ENCODE measurements at places on chromosomes 5 and 9.

DNA sequence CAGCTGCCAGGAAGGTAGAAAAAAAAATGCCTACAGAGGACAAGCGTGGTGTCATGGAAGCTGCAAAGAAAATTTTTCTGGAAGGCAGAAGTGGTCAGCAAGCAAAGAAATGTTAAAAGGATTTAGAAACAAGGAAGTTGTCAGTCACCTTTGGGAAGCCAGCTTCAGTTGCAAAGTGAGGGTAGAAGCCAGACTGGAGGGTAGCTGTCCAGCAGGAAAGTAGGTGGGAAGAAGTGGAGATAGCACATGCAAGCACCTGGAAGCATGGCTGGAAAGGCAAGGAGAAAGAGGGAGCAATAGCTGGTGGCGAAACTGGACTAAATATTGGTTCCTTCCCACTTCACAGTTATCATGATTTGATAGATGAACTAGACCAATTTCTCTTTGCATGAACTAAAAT is 54.3 kb downstream of the ADRB2 start:
- no peak for DNase-seq

DNA sequence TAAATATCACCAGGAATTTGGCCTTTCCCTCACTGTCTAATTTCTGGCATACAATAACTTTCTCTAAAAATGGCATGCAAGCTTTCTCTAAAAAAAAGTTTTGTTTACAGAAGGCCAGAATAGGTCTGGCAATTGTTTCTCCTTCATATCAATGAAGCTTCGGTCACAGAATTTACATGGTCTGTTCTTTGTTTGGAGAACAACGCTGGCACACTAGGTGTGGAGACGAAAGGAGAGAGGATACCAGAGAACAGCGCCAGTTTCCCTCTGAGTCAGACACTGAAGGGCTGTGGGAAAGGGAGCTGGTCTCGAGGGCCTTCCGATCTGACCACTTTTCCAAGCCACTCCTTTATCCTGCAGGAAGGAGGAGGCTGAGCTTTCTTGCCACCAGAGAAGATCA is 60.1 kb upstream of the ITGA1 start:
- no peak for DNase-seq

DNA sequence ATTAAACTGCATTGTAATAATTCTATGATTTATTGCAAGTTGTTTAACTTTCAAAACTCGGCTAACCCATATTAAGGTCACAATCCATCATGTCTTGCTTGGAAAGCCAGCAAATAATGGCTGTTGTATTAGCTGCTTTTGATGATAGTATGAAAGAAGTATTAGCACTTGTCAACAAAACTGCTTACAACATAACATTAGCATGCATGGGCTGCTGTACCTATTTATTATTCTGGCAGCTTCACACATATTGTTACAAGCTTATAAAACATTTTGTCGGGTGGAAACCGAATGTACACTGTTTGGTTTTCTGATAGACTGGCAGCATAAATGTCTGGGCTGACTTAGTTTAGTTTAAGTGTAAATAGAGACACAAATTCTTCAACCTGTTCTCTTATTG is 378.3 kb downstream of the KIAA0825 start:
- DNase-seq = no peak

GRCh38 chr5:759111-759751 is 25.3 kb downstream of the ZDHHC11B start:
- DNase-seq = no peak

DNA sequence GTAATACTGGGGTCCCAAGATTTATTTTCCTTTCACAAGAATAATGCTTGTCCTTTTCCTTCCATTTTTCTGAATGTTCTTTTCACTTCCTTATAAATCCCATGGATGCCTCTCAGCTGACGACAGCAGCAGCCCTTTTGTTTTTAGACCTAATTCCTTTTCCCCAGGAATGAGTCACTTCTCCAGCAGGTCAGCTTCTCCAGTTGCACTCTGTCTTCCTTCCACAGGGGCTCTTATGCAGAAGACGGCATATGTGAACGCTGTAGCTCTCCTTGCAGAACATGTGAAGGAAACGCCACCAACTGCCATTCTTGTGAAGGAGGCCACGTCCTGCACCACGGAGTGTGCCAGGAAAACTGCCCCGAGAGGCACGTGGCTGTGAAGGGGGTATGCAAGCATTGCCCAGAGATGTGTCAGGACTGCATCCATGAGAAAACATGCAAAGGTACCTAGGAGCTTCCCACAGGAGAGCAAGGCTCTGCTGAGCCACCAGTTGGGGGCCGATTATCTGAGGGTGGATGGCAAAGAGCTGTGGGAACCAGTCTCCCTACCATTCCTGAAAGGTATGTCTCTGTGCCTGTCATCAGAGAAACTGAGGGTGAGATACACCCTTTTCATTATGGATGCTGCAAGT is 72.9 kb downstream of the RFK start:
- DNase-seq = no peak

DNA sequence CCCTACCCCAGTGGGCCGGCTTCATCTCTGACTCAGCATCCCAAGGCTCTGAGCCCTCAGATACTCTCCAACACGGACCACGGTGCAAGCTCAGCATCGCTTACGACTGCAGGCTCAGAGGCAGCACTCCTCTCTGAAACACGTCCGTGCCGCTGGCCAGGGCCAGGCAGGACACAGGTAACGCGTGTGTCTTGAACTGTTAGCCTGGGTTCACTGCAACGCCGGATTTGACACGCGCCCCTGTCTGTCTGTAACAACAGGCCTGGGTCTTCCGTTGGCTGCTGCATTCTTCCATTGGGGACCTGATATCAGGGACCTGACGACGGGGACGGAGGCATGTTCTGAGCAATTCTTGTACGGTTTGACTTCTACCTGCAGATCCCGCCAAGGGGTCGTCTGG is 6.4 kb downstream of the SLC6A3 start:
- no peak for DNase-seq

GRCh38 chr5:128904805-128905567 is 60.3 kb upstream of the SLC27A6 start:
- no peak for DNase-seq

GRCh38 chr9:124262649-124262972 is 4.9 kb downstream of the NEK6 start:
- DNase-seq = no peak

GRCh38 chr5:6792911-6793471 is 79.8 kb downstream of the TENT4A start:
- DNase-seq = no peak

DNA sequence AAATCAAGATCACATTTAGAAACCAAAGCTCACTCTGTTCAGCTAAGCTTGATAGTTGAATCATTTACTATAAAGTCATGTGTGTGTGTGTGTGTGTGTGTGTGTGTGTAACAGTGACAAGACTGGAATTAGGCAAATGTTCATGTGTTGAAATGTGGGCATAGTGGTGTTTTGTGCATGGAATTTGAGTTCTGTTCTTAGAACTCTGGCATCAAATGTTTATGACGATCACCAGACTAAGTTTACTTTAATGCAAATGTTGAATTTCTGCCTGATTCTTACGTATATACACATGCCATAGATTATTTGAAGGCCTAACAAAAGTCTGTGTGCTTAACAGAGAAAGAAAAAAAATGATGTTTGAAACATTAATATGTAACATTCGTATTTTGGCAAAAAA is 72.8 kb upstream of the COL5A1 start:
- DNase-seq = no peak

GRCh38 chr9:94150279-94150828 is 66.1 kb downstream of the PTPDC1 start:
- no peak for DNase-seq

DNA sequence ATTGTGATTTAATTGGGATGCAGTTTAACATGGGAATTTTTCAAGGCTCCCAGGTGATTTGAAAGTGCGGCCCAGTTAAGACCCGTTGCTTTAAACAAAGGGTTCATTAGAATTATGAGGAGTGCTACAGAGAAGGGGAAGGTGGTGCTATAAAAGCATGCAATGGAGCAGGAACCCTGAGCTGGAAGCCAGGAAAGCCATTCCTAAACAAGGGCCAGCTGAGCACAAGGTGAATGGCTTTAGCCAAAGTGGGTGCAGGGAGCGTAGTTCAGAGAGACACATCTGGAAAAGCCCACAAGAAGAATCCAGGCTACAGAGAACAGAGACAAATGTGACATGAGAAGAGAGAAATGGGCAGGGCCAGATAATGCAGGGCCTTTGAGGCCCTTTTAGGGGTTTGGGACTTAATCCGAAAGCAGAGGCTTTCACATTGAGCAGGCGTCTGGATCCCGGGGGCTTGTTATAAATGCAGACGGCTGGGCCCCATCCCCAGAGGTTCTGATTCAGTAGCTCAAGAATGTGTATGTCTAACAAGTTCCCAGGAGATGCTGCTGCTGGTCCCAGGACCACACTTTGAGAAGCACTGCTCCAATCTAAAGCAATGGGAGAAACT is 138.1 kb upstream of the WWC1 start:
- no peak for DNase-seq

DNA sequence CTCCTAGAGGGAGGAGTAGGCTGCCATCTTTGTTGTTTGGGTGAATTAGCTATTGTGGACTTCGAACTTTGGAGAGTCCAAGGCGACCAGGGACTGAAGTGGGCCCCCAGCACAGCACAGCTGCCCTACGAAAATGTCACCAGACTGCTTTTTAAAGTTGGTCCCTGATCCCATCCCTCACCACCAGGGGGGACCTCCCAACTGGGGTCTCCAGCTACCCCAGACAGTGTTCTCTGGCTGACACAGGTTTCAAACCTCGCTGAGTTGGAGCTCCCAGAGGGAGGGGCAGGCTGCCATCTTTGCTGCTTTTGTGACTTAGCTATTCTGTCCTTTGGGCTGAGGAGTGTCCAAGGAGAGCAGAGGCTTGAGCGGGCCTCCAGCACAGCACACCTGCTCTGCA is 45.7 kb upstream of the ADRB2 start:
- no peak for DNase-seq

- DNase-seq = no peak
Observed at GRCh38 chr5:23352446-23352845, 155.0 kb upstream of the PRDM9 start.

- no peak for DNase-seq
Observed at GRCh38 chr5:42779083-42779482, 22.5 kb downstream of the CCDC152 start.

GRCh38 chr9:75085640-75086039 is 2.3 kb downstream of the NMRK1 start:
- no peak for DNase-seq

DNA sequence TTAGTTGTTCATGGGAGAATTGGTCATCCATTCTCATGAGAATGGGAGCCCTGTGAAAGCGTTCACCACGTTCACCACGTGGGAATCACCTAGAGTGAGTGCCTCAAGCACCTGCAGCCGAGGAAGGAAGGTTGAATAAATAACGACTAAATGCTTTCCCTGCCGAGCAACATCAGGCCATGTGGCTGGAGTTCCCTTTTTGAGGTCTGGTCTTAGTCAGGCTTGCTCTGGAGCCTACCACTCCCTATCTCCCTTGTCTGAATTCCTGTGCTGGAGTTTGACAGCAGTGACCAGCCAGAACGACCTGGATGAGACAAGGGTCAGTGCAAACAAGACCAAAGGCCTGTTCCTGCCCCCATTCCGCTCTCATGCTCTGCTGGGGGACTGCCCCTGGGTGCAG is 28.5 kb downstream of the KCNMB1 start:
- no peak for DNase-seq

GRCh38 chr5:165360366-165360765 is 1854.9 kb downstream of the MAT2B start:
- DNase-seq = no peak

- DNase-seq = no peak
Observed at GRCh38 chr5:172451771-172452197, 2.5 kb downstream of the SH3PXD2B start.

DNA sequence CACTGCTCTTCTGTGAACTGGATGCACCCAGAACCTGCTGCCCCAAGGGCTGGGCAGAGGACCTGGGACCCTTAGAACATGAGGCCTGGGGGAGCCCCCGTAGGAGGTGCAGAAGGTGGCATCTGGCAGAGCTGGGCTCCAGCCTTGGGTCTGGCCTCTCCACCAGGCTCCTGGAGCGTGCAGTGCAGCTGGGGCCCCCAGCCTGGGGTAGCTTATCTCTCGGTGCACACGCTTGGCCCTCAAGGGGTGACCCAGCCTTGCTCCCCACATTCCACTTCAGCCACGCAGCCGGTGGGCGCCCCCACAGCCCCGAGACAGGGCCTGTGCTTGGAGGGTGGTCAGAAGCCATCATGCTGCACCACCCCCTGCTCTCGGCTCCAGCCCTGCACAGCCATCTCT is 5.6 kb upstream of the NR5A1 start:
- no peak for DNase-seq

DNA sequence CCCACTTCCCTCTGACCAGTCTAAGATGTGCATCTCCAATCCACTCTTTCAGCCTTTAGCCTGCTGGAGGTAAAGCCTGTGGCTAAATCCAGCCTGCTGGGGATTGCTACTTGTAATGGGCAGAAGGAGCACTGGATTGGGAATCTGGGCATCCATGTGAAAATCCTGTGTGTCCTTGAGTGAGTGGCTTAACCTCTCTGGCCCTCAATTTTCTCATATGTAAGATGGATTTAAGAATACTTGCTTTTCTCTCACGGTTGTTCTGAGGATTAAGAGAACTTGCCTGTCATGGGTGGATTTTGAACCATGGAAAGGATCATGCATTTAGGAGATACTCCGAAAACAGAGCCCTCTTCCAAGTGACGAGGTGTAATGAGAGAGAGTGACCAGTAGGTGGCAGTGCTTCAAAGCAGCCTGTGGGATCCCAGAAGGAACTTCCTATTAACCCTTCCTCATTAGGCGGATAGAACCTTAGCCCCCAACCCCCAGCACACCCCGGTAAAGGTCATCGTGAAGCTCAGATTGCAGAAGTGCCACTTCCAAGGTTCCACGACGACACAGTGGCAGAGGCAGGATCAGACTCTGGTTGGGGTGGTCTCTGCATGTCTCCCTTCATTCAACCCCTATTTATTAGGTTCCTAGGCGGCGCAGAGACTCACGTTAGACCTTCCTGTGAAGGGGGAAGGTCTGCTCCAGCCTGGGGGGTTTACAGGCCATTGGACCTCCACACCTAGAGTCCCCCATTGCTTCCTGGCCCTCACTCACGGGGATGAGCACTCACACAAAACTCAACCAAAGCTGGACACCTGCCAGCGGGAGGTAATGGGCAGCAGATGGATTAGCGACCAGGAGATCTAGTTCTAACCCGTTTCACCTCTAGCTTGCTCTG is 68.7 kb upstream of the ZNF618 start:
- DNase-seq = no peak
